Central memory CD4-positive, alpha-beta T cell (primary cell): ENCODE measurements at places on chromosomes 13 and 19.

DNA sequence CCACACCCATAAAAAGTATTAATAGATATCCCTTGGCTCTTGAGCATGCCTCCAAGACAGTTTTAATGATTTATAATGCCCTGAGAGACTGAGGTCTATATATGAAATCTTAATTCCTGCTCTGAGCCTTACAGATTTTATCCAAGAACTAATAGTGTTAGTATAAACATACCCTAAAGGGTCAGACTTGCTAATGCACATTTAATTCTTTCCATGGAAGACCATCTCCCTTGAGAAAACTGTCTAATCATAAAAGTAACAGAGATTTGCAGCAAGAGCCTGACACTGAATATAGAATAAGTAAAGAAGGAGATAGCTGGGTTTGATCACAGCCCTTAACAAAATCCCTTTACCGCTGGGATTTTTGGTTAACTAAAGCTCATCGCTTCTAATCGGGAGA lies 650.8 kb upstream of the KLF12 start:
- DNase-seq = no peak

- DNase-seq = no peak
These were observed 37.7 kb upstream of the MCF2L start for GRCh38 chr13:112931028-112931934.

DNA sequence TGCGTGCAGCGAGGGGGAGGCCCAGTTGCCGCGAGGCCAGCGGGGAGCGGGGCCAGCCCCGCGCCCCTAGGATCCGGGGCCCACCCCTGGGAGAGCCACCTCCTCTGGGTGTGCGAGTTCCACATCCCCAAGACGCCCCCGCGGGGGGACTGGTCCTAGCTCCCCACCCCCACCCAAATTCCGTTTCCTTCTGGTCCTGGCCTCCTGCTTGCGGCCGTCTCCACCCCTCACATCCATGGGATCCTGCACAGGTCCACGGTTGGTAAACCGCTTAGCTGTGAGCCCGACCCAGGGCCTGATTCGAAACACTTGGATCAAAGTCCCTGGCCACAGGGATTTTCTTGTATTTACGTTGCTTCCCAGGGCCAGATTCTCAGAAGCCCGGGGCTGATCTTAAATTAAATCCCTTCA lies 324 bp upstream of the FBXO17 start:
- no peak for DNase-seq

DNA sequence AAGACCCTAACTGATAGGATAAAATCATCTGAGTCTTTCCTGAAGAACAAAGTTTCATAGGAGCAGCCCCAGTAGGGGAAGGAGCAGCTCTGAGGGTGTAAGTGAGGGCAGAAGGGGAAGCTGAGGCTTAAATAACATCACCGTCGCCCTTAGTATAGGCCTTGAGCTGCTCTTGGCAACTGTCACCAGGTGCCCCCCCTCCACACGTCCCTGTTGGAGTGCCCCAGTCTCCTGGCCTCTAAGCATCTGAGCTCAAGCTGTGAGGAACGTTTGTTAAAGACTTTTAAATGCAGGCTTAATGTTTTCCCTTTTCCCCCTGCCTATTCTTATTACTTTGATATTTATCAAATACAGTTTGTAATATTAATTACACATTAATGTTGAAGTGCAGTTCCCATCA lies 170.6 kb downstream of the ZIC5 start:
- no peak for DNase-seq

- DNase-seq = no peak
These were observed 42.2 kb upstream of the FLT1 start for GRCh38 chr13:28537171-28537570.

DNA sequence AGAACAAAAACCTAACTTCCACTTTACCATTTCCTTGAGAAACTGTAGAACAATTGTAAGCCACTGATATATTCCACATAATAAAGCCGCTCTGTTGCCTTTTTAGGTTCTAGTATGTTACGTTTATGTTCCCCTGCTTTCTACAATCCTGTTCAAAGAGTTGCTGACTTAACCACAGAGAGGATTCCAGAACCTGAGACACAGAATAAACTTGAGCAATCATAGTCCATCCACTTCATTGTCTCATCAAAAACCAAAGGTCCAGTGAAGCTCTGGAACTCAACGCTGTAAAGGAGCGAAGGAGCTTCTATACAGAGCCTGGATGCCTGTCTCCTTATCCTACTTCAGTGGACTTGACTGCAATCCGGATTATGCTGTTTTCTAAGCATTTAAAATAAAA lies 4.6 kb downstream of the STARD13 start:
- DNase-seq = no peak

- DNase-seq = no peak
These were observed 15.2 kb downstream of the KCNC3 start for GRCh38 chr19:50313812-50314536.

DNA sequence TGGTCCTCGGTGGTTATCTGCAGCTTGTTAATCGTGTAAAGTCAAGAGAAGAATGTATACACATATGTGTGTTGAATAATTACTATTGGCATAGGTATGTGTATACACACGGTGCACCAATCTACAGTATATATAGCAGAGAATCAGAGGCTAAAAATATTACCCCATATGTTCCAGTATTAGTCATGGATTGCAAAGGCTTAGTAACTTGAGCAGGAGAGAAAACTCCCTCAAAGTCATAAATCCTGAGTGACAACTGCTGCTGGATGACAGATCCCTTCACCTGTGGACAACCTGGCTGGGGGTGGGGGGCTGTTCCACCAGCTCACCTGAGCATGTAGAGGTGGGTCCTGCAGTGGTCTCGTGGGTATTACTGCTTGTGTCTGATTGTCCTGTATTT lies 185.0 kb downstream of the ZNF536 start:
- DNase-seq = no peak

- DNase-seq = no peak
These were observed 127.2 kb upstream of the TSC22D1 start for GRCh38 chr13:44703371-44703770.

GRCh38 chr19:30358821-30359580 lies 13.2 kb upstream of the ZNF536 start:
- no peak for DNase-seq

DNA sequence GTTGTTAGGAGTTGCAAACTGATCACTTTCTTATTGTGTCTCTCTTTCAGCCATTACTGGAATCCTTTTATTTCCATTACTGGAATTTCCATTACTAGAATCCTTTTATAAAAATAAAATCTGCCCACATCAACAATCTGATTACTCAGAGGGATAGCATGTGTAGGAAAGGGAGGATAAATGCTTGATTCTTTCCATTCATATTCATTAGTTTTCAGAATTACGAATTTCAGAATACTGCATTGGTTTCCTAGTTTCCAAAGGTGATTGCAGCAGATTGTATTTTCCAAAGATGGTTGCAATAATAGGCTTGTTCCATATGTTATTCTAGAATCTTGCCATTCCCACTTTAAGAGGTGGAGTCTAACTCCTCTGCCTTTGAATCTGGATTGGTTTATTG lies 37.1 kb downstream of the ZNF146 start:
- no peak for DNase-seq

DNA sequence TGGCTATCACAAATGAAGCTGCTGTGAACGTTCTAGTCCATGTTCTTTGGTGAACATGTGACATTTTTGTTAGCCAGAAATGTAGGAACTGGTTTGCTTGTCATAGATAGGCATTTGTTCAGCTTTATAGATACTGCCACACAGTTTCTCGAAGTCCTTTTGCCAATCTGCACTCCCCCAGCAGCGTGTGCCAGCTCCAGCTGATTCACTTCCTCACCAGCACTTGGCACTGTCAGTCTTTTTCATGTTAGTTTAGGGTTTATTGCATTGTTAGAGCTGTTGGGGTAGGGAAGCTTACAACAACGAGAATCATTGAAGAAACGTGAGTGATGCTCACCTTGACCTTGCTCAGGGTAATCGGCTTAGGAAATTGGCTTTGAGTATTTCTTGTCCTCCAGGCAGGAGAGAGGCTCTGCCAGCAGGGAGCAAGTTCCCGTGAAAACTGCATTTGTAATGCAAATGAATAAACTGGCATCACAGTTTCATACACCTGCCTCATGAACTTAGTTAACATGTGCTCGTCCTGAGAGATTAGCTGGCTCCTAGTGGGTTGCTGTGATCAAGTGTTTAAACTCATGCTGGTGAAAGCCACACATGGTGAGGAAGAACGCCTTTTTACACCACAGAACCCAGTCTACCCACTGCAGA lies 83.9 kb downstream of the ING1 start:
- DNase-seq = no peak

DNA sequence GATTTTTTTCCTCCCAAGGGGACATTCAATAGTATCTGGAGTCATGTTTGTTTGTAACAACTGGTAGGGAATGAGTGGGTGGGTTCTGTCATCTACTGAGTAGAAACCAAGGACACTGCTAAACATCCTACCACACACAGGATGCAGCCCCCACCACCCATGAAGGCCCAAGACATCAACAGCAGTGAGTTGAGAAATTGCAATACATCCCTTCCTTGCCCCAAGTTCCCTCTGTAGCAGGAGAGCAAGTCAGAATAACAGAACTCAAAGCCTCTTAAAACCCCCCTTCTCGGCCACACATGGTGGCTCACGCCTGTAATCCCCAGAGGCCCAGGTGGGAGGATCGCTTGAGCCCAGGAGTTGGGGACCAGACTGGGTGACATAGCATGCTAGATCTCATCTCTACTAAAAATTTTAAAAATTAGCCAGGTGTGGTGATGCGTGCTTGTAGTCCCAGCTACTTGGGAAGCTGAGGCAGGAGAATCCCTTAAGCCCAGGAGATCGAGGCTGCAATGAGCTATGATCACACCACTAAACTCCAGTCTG lies 2.4 kb upstream of the CYP2F1 start:
- DNase-seq = no peak

GRCh38 chr13:103935117-103935516 lies 868.9 kb upstream of the SLC10A2 start:
- DNase-seq = no peak

DNA sequence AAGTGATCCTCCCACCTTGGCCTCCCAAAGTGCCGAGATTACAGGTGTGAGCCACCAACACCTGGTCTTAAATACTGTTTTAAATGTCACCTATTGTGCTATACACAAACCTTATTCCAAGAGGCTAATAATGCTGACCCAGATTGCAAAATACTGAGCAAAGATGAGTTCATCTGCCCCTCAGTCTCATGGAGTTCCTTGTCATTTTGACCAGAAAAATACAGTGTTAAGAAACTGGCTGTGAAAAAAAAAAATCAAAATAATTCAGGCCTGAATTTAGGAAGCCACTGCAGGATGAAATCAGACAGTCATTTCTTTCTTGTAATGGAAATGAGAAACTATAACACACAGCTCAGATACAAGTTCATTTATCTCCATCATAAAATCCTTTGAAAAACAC lies 59.9 kb downstream of the TBC1D4 start:
- DNase-seq = no peak

DNA sequence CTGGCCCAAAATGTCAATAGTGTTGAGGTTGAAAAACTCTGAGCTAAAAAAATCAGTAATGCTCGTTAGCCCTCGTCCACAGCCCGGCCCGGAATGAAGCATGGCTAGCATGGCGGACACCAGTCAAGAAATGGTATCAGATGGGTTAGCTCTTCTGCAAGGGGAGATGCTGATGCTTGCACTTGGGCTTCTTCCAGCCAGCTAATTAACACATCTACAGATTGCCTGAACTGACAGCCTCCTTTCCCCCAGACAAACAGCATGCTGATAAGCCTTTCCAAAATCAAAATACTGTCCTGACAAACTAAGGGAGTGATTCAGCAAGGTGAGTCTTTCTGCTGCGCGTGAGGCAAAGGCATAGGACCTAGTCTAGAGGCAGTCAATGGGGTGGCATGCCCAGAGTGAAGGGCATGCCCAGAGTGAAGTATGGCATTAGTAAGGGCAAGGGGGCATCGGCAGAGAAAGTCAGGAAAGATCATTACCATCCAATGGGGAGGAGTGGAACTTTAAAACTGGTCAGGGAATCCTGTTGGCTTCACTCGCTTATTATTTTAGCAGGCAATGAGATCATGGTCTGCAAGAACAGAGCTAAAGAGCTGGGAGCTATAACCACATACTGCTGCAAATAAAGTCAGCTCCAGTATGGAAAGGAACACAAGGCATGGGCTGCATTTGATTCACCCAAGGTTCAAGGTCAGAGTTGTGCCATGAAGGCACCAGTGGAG lies 30.2 kb upstream of the UBE2L5 start:
- DNase-seq = no peak

DNA sequence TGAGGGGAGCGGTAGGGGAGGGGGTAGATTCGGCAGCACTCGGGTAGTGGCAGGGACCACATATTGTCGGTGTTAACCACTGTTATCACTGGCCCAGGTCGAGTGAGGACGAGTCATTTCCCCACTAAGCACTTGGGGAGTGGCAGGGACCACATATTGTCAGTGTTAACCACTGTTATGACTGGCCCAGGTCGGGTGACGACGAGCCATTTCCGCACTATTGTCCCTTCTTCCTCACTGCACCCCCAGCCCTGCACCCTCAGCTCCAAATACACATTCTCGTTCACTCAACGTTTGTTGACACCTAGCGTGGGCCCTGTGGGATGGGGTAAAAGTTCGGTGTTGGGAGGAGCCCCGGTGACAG lies 467 bp upstream of the CLN5 start:
- peak; percentile 87 for DNase-seq

GRCh38 chr19:35529241-35530218 lies 1.4 kb upstream of the SBSN start:
- DNase-seq = no peak

DNA sequence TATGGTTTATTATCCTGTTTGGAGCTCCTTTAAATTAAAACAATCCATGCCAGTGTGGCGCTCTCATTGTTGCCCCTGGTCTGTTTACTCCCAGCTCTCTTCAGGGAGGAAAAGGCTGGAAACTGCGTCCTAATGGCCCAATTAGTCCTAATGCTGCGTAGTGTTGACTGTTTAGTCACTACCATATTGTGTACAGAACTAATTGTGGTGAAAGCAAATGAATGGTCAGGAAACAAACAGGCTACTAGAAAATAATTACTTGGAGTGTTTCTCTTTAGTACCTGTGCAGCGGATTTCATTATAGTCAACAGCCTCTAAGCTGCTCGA lies 54.5 kb upstream of the MTIF3 start:
- DNase-seq = no peak

- DNase-seq = no peak
These were observed 410.6 kb downstream of the FGF9 start for GRCh38 chr13:22081430-22081829.

DNA sequence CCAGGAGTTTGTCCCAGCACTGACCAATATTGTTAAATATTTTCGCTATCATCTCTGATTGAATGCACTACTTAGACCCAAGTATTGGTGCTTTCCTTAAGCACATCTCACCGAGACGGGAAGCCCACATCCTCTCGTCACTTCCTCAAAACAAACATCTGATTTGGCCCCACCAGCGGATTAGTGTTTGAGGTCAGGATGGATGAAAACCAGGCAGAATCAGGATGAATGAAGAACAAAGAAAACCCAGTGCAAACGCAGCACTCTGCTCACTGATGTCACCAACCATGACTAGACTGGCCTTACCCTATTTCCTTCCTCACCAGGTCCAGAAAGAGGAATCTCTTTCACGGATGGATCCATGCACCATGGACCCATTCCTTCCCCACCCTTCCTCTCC lies 6.0 kb downstream of the PLAUR start:
- peak; percentile 80 for DNase-seq
